CD8-positive, alpha-beta memory T cell (primary cell): ENCODE measurements at places on chromosomes 16 and 17. TPM values are rescaled to one million over a fixed set of nuclear protein-coding genes. Genes with fewer than 3 reads are reported as not detected.

VPS35 gene
- 89.8 TPM for total RNA-seq

KRT17 gene
- not detected for total RNA-seq

- no peak for DNase-seq
These were observed 43.8 kb downstream of the PSME3IP1 start for GRCh38 chr16:57141822-57142631.

- no peak for DNase-seq
These were observed 5.8 kb upstream of the FN3KRP start for GRCh38 chr17:82710499-82711232.

GRCh38 chr16:4392382-4393239, 21.0 kb downstream of the VASN start:
- DNase-seq, result no peak

DNA sequence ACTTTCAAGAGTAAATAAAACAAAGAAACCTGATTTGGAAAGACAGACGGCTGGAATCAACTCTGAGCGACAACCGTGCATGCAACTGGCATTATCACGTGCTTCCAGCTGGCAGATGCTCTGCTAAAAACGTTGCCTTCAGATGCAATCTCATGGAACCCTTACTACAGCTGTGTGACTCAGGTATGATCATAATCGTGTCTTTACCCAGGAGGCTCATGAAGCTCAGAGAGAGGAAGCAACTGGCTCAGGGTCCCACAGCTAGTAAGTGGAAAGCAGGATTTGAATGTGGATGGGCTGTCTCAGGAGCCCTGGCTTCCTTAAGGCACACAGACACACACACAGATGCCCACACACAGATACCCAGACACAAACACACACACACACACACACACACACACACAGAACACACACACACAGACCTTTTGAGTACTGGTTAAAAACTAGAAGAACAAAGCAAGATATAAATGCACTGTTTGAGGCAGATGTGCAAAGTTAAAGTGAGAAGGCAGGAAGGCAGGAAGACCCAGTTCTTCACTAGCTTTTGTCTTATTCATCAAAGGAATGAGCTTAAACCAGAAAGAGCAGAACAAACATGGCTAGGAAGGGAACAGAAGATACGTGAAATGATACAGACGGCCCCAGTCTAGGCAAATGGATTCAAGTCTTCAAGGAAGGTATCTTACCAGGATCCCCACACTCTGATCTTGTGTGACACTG, 275.2 kb downstream of the MAF start:
- no peak for DNase-seq

CPHXL2 gene
- not detected for total RNA-seq

GRCh38 chr17:36550491-36551417, 6.0 kb downstream of the GGNBP2 start:
- no peak for DNase-seq

- DNase-seq, result no peak
These were observed 847.4 kb upstream of the EEF2KMT start for GRCh38 chr16:5944971-5945370.

TMIGD1 gene
- not detected for total RNA-seq

DNA sequence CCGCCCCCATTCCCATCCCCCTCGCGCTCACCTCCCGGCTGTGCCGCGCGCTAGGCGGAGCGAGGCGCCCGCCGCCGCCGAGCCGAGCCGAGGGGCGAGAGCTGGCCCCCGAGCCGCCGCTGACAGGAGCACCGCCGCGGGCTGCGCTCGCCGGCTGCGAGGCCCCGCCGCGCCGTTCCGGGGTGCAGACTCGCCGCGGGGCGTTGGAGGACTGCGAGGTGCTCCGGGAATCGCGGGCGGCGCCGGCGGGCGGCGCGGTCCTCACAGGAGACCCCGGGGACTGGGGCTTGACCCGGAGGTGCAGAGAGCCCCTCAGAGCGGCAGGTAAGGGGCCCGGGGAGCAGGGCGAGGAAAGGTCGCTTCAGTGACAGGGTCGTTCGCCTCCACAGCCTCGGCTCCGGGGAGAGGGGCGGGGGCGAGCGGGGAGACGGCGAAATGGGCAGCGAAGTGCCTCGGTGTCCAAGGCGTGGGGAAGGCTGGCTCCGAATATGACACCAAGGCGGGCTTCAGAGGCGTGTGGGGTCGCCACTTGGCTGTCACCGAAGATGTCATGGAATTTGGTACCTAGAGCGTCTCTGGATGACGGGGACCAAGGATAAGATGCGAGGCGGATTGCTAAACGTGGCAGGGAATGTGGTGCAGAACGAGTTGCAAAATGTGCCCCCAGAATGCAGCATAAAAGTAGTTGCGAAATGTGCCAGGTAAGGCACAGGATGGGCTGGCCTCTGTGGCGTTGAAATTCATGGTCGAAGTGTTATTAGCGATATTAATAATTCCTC, 580 bp downstream of the TANC2 start:
- DNase-seq, result peak; percentile 80
